G401 (cell line): ENCODE measurements at places on chromosomes 6 and 20.

GRCh38 chr6:52984247-52984646 lies 10.8 kb downstream of the GSTA4 start:
- DNase-seq = no peak

DNA sequence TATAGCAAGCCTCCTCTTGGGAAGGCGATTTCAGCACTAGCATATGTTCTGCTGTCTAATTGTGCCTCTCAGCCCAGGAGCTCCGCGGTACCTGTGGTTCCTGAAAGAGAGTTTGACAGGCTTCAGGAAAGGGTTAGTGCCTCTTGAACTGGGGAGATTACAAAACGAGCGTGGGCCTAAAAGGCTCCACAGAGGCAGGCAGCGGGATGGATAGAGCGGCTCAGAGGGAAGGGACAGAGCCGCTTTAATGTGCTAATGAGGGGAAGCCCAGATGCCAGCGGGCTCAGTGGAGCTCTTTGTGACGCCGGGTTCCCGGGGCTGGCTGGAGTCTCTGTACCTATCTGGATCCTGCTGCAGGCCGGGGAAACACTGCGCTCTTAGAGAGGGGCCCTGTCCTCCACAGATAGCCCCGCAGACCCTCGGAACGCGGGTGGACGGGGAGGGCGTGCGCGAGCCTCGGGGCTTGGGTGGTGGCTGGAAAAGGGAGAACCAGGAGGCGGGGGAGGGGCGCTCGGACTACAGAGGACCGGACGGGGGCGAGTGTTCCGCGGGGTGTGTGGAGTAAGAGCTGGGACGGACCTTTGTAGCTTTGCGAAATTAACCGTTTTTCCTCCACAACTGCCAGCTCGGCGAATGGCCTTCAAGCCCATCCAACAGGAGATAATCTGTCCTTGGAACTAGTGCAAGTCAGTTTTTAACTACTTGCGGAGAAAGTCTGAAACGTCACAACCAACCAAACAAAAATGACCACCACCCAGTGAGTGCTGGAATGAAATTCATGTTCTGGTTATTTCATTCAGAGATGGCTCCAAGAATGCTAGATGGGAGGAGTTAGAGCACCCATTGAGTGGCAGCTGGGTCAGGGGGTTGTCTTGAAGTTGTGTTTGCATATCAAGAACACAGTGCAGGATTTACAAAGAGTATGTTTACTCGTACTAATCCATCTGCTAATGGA lies 13.0 kb downstream of the SLC35F1 start:
- DNase-seq = peak; percentile 27

- DNase-seq = no peak
Observed at GRCh38 chr20:32354592-32355416, 3.3 kb upstream of the ASXL1 start.

DNA sequence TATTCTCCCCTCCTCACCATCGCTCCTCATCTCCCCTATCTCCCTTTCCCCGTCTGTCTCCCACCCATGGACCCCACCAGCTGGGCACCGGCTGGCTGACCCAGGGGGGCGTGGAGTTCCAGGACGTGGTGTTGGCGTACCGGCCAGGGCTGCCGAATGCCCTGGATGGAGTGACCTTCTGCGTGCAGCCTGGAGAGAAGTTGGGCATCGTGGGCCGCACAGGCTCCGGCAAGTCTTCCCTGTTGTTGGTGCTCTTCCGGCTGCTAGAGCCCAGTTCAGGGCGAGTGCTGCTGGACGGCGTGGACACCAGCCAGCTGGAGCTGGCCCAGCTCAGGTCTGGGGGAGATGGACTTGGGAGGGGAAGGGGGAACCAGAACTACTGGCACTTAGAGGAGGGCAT lies 7.7 kb downstream of the DLK2 start:
- DNase-seq = no peak
